A549 treated with CpdA at 1 μM for 4 hours (cell line): ENCODE measurements at places on chromosomes 3 and 15. TPM values are rescaled to one million over a fixed set of nuclear protein-coding genes. Genes with fewer than 3 reads are reported as not detected.

Gene STIMATE
- 6.7 to 9.6 TPM (median 8.7 TPM) in 5 replicates for total RNA-seq

Gene SEC22A
- total RNA-seq: 18.2 to 22.9 TPM (median 20.6 TPM) in 5 replicates

Gene ERC2
- total RNA-seq: 0.09 TPM in 1 of 5 replicates, not detected in the others

Gene HLTF
- total RNA-seq: 12.5 to 24.1 TPM (median 18.3 TPM) in 5 replicates

Gene ACP3
- 0.09 TPM in 1 of 5 replicates, not detected in the others for total RNA-seq

Gene PLSCR4
- total RNA-seq: 3.4 to 5.3 TPM (median 4.6 TPM) in 5 replicates

Gene LRRC3B
- total RNA-seq: not detected in 5 replicates

Gene MUSTN1
- total RNA-seq: 0.52 TPM in 1 of 5 replicates, not detected in the others

Gene OR5K2
- total RNA-seq: not detected in 5 replicates

Gene GPR160
- total RNA-seq: 1.2 to 2.0 TPM (median 1.8 TPM) in 5 replicates

Gene SLC26A6
- total RNA-seq: 15.3 to 21.4 TPM (median 18.9 TPM) in 5 replicates

Gene ZNF80
- total RNA-seq: not detected in 5 replicates

Gene PYGO1
- 6.5 to 8.3 TPM (median 6.9 TPM) in 5 replicates for total RNA-seq

Gene GOLGA8G
- total RNA-seq: 0.02 TPM in 1 of 5 replicates, not detected in the others
